ENCODE measurements at places on chromosomes 13 and 19. TPM values are rescaled to one million over a fixed set of nuclear protein-coding genes. Genes with fewer than 3 reads are reported as not detected.

PPM1N gene
- total RNA-seq: 0.90 TPM

ZNF541 gene
- 0.27 TPM for total RNA-seq

GPATCH1 gene
- total RNA-seq: 6.4 TPM

CGB8 gene
- total RNA-seq: not detected

OR7A5 gene
- not detected for total RNA-seq

GNG8 gene
- total RNA-seq: not detected

TTC9B gene
- not detected for total RNA-seq

OR10H2 gene
- not detected for total RNA-seq

FAM216B gene
- total RNA-seq: not detected

TRPC4 gene
- 8.3 TPM for total RNA-seq

ANKLE1 gene
- total RNA-seq: 1.3 TPM

LAIR2 gene
- total RNA-seq: not detected

PSPN gene
- 1.6 TPM for total RNA-seq

ZNF221 gene
- 7.7 TPM for total RNA-seq

SMIM24 gene
- not detected for total RNA-seq

ZNF723 gene
- total RNA-seq: not detected

ZNF285 gene
- 2.8 TPM for total RNA-seq

GRIK5 gene
- total RNA-seq: 0.18 TPM

KCNRG gene
- total RNA-seq: 9.8 TPM

LGALS7 gene
- not detected for total RNA-seq

ZNF700 gene
- 5.7 TPM for total RNA-seq

ZNF560 gene
- total RNA-seq: 0.47 TPM

LGALS14 gene
- total RNA-seq: not detected

KCNN1 gene
- under 0.01 TPM for total RNA-seq

MAB21L1 gene
- total RNA-seq: not detected

IL4I1 gene
- 3.5 TPM for total RNA-seq

C19orf81 gene
- 1.2 TPM for total RNA-seq

ZNF546 gene
- total RNA-seq: 4.1 TPM

AXL gene
- 91.9 TPM for total RNA-seq

PABPC3 gene
- total RNA-seq: 0.09 TPM

PLK5 gene
- total RNA-seq: not detected

KLK14 gene
- not detected for total RNA-seq

AP1M2 gene
- 0.09 TPM for total RNA-seq

ACER1 gene
- total RNA-seq: not detected

SYT5 gene
- total RNA-seq: not detected

ZNF418 gene
- total RNA-seq: 3.1 TPM

DNMT1 gene
- 49.7 TPM for total RNA-seq

IZUMO2 gene
- not detected for total RNA-seq

BRME1 gene
- 0.66 TPM for total RNA-seq

TMEM150B gene
- not detected for total RNA-seq

ZNF266 gene
- 8.3 TPM for total RNA-seq

PRKD2 gene
- 43.7 TPM for total RNA-seq

F7 gene
- not detected for total RNA-seq

CYP2A6 gene
- not detected for total RNA-seq

All from endothelial cell of coronary artery (primary cell).